ENCODE measurements at places on chromosomes 16 and 17.

DNA sequence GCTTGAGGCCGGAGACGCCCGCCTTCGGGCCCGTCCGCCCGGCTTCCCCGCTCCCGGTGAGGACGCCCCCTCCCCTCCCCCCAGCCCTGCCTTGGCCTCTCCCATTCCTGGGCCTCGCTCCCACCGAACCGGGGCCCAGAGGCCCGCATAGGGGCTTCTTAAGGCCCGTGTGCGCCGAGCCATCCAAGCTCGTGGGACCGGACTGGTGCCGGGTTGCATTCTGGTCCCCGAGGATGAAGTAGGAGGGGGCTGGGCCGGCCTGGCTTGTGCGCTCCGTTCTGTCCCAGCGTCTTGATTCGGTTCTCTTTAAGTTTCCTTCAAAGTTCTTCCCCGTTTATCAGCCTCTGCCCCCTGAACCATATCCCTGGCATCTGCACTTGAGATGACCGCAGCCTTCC is 488 bp downstream of the SENP3 start:
- no peak for DNase-seq

DNA sequence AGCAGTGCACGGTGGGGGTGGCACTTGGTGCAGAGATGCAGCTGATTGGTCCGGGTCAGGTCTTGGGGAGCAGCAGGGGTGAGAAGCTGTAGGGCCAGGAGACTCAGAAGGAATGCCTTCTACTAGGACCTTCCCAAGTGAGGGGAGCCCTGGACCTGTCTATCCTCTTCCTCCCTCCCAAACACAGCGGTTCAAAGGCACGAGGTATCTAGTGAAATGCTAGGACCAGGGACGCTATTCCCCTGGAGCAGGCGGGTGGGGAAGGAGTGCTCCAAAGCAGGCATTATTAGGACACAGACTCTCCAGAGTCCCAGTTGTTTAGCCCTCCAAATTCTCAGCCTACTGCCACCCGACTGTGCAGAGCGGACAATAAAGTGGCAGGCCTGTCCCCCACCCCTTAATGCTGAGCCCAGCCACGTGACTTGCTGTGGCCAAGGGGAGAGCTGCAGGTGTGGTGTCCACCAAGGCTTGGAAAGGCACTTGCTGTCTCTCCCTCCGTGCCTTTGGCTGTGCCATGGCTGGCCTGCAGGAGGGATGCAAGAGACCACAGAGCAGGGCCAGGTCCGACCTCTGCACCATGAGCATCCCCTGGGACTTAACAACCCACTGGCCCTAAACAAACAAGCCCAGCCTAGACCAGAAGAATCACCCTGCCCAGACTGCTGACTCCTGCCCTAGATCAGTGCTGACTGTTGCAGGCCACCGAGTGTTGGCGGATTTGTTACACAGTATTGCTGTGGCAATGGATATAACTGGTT is 97.2 kb downstream of the TBC1D16 start:
- no peak for DNase-seq

DNA sequence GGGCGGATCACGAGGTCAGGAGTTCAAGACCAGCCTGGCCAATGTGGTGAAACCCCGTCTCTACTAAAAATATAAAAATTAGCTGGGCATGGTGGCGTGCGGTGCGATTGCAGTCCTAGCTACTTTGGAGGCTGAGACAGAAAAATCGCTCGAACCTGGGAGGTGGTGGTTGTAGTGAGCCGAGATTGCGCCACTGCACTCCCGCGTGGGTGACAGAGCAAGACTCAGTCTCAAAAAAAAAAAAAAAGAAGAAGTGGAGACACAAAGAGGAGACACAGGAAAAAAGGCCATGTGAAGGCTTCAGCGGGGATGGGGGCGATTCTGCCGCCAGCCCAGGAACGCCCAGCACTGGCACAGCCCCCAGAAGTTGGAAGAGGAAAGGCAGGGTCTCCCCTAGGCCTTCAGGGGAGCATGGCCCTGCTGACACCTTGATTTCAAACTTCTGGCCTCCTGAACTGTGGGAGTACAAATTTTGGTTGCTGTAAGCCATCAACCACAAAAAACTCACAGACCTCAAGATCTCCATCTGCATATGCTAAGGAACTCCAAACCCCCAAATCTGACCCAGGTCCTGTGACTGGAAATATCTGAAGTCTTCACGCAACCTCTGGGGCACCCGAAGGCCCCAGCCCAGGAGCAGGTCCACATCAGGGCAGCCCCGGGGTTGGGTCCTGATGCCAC is 7.0 kb downstream of the SGSH start:
- no peak for DNase-seq

- DNase-seq: peak; percentile 60
These were observed 418.0 kb upstream of the PSMD7 start for GRCh38 chr16:73878611-73879010.

DNA sequence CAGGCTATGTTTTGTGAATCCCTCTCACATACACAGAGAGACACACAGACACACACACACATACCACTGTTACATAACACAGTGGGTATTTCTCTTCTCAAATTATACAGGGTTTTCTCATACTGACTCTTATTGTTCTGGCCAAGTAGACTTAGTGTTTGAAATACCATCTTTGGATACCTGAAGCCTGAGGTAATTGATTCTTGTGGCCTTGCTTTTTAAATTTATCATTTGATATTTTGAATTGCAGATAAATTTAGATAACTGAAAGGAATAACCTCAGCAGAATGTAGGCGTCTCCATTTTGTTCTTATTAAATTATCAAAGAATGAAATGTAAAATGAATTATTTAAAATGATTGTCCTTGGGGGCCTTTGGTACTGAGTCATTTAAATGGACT is 223.8 kb downstream of the LGALS9B start:
- DNase-seq: no peak

DNA sequence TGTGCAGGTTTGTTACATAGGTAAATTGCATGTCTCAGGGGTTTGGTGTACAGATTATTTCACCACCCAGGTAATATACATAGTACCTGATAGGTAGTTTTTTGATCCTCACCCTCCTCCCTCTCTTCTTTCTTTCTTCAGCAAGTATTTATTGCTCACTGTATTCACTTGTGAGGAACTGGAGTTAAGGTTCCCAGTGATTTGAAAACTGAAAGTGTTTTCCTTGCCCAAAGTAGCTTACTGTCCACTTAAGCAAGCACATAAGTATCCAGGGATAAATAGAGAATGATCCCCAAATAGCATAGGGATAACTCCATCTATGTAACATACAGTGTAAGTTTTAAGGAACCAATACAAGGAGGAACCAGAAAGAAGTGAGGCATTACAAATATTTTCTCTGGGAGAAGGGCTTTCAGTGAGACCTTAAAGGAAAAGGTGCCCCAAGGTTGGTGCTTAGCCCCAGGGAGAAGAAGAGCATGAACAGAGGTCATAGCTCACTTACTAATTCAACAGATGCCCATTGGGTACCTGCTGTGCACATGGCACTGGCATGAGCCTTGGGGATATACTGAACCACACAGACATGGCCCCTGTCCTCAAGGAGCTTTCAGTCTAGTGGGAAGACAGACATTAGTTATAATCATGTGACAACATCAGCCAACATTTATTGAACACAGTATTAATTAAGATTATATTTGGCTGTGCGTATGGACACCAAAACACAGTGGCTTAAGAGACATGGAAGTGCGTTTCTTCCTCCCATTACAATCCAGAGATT is 17.0 kb downstream of the MYL4 start:
- DNase-seq: no peak

GRCh38 chr17:1188812-1189504 is 9.2 kb upstream of the ABR start:
- no peak for DNase-seq

DNA sequence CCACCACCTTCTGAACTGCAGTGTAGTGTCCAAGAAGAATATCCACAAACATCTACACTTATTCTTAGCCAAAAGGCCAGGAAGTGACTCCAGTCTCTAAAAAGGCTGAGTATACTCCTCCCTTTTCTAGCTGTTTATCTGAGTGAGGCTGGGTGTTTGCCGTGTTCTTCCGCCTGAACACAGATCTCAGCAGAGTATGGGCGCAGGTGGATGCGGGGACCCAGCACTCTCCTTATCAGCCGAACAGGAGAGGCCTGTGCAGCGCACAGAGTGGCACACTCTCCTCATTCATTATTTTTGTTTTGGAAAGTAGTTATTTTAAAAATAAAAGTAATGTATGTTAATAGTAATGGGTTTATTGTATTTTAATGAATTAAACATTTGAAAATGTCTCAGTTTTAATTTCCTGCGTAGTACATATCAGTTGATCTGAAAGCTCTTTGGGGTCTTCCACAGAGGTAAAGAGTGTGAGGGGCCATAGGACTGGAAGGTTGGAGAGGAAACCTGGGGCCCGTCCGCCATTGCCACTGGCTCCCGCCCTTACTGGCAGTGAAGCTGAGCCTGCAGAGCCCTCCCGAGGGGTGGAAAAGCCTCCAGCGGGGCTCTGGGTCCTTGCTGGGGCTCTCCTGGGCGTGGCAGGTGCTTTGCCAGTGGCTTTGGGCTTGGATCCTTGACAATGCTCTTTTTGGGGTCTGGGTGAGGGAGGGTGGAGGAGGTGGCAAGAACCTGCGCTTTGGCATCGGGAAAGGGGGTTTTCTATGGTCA is 53.8 kb downstream of the PDPK1 start:
- DNase-seq: no peak

DNA sequence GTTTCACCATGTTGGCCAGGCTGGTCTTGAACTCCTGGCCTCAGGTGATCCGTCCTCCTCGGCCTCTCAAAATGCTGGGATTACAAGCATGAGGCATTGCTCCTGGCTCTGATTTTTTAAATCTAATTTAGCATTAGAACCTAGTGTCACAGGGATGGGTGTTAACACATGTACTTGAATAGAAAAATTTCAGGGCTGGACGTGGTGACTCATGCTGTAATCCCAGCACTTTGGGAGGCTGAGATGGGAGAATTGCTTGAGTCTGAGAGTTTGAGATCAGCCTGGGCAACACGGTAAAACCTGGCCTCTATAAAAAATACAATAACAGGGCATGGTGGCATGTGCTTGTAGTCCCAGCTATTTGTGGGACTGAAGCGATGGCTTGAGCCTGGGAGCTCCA is 6.0 kb upstream of the RNF135 start:
- no peak for DNase-seq

DNA sequence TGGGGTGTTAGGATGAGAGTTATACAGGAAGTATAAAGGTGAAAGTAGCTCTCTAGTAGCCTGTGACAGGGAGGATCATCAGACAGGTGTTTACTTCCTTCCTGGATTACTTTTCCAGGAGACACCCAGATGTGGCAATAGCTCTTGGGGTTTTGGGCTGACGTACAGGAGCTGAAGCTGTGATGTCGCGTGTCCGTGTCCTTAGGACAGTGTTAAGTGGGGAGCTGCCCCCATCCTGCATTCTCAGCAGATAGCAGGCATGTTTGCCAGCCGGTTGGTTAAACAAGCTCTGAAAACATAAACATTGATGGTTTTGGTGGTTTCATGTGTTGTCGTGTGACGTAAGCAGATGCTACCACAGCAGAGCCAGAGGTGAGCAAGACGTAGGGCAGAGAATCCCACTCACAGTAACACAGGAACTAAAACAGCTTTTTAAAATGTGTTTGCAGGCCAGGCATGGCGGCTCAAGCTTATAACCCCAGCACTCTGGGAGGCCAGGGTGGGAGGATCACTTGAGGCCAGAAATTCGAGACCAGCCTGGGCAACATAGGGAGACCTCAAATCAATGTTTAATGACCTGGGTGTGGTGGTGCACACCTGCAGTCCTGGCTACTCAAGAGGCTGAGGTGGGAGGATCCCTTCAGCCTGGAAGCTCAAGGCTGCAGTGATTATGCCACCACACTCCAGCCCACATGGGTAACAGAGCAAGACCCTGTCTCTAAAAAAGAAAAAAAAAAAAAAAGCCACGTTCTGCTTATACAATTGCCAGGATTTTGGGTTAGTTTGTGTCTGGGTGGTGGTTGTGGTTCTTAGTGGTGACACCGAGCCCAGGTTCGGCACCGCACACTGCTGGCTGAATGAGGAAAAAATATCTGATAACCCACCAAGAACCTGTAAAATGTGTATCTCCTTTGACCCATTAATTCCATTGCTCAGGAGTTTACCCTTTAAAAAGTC is 18.2 kb upstream of the IL17C start:
- no peak for DNase-seq

GRCh38 chr17:39009581-39010001 is 42.4 kb upstream of the FBXO47 start:
- DNase-seq: no peak

DNA sequence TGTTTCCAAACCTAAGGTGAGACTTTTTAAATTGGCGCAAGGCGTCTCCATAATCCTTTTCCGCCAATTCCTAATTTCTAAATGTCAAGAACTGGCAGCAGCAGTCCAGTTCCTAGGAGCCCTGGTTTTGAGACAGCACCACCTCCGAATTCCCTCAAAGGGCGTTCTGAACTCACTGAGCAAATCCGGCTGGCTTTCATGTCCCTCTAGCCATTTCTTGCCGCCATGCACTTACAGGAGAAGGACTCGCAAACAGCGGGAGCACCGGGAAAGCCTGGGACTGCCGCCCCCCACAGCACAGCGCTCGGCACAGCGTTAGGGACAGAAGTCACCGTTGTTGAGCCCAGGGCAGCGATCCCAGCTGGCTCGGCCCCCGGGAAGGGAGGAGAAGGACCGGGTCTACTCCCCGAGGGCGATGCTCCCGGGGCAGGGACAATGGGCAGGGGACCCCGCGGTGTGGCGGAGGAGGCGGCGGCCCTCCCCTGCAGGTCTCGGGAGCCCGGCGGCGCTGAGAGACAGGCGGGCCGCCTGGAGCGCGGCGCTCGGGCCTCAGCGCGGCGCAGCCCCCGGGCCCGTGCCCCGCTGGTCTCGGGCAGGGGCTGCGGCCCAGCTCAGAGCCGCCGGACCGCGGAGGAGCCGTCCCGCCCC is 545 bp downstream of the ARHGAP17 start:
- DNase-seq: no peak

- no peak for DNase-seq
These were observed 22.7 kb upstream of the PPM1D start for GRCh38 chr17:60577147-60577915.

- no peak for DNase-seq
These were observed 104.7 kb upstream of the CDH5 start for GRCh38 chr16:66261826-66262225.

DNA sequence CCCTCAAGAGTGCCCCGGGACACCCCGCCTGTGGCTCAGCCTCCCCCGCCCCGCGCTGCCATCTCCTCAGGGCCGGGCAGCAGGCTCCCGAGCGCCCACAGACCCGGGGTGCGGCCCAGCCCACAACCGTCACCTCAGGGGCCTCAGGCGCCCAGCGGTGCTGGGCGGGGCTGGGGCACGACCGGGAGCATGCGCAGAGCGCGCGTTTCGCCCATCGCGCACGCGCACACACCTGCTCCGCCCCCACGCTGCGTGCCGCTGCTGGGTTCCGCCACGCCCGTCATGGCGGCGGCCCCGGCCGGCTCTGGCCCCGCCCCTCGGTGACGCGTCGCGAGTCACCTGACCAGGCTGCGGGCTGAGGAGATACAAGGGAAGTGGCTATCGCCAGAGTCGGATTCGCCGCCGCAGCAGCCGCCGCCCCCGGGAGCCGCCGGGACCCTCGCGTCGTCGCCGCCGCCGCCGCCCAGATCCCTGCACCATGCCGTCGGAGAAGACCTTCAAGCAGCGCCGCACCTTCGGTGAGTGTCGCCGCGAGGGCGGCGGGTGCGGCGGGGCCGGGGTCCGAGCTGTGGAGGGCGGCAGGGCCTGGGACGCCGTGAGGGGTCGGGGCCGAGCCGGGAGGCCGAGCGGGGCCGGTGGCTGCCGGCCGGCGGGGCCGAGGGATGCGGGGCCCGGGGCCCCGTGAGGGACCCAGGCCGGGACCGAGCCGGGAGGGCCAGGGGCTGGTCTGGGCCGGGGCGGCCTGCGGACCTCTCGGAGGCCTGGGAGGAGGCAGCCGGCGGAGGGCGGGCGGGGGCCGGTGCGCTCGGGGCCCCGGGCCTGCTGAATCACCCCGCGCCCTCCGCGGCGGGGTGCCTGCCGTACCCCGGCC is at the start of gene MAP1LC3B:
MAP1LC3B (plus strand) TSS at position 387 of the 871 bp plus-strand sequence; CDS start at position 479, 92 bp downstream.
- peak; percentile 80 for DNase-seq

All from NCI-H446 treated with DMSO at 0.1 percent for 48 hours (cell line).